Myocyte (in vitro differentiated cells): ENCODE measurements at places on chromosomes 1 and 21. TPM values are rescaled to one million over a fixed set of nuclear protein-coding genes. Genes with fewer than 3 reads are reported as not detected.
A peak's percentile ranks its signal among the peaks of the same experiment; 100 is the strongest.

GRCh38 chr1:76593141-76593540 lies 274.1 kb upstream of the ST6GALNAC5 start:
- DNase-seq = no peak

DNA sequence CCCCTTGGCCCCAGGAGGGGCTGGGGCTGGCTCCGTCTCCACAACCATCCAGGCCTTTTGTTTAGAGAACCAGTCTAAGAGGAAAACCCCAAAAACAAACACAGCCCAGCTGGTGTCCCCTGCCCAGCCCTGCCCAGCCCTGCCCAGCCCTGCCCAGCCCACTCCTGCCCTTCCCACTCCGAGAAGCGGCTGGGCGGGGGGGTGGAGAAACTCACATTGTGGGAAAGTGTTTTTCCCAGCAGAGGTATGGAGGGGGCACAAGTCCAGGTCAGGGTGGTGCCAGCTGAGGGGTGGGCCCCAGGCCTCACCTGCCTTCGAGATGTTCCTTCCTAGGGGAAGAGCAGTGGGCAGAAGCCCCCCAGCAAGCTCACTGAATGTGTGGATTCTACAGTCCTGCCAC lies 10.0 kb upstream of the FAM131C start:
- DNase-seq = no peak

RASSF5 gene
- total RNA-seq = 0.11 and 0.16 TPM in 2 replicates

DNA sequence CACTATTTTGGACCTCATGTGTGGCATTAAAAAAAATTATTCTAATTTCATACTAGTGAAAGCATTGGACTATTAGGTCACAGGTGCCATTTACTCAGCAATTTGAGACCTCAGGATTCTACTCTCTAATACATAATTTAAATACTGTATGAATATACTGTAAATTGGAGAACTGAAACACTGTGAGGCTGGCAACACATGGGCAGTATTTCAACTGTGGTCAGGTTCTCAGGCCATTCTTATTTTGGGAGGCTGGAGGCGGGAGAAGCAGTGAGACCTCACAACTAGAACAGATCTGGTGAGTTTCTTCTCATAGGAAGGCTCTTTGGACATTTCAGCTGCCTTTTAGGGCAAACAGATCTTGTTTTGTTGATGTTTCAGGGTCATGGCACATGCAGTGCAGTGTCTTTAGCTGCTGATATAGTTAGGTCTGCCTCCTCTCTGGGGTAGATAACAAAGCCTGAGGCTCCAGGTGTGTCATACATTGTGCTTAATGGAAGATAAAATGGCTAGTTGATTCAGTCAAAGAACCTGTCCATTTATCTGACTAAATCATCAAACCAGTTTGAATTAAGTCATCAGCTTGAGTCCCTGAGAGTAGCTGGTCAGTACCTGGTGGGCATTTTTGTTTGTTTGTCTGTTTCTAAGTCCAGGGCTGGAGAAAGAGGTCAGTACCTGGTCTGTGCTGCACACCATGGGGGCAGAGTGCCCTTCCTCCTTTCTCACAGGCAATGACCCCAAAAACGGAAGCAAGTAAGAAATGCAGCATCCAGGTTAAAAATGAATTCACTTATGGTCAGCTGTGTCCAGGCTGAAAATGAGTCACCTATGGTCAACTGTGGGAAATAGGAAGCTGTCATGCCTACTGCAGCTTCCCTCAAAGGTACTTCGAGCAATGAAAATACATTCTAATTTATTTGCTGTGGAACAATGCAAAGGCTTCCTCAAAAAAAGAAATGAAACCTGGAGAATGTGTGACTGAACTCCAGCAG lies 216.2 kb downstream of the SDCCAG8 start:
- peak; percentile 19 for DNase-seq

SEC16B gene
- total RNA-seq = 1.8 and 3.3 TPM in 2 replicates

GRCh38 chr1:192968323-192968722 lies 90.8 kb downstream of the UCHL5 start:
- DNase-seq = no peak

DNA sequence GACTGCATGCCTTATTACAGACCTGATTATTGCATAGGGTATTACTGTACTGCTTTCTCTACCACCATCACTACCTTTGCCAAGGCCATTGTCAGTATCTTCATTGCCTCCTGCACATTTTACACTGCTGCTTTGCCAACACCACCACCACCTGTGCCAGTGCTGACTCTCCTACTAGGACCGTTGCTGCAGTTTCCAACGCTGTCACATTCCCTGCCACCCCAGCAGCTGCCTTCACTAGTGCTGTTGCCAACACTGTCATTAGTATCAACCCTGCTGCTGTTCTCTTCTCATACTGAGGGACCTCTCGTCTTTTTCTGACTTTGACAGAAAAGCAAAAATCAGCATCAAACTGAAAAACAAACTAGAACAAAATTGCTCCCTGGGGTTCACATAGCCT lies 394.9 kb upstream of the B3GALT2 start:
- DNase-seq = peak; percentile 71

GRCh38 chr21:29256126-29256910 lies 42.4 kb upstream of the BACH1 start:
- DNase-seq = peak; percentile 42

TFF3 gene
- 0.83 and 3.1 TPM in 2 replicates for total RNA-seq

DNA sequence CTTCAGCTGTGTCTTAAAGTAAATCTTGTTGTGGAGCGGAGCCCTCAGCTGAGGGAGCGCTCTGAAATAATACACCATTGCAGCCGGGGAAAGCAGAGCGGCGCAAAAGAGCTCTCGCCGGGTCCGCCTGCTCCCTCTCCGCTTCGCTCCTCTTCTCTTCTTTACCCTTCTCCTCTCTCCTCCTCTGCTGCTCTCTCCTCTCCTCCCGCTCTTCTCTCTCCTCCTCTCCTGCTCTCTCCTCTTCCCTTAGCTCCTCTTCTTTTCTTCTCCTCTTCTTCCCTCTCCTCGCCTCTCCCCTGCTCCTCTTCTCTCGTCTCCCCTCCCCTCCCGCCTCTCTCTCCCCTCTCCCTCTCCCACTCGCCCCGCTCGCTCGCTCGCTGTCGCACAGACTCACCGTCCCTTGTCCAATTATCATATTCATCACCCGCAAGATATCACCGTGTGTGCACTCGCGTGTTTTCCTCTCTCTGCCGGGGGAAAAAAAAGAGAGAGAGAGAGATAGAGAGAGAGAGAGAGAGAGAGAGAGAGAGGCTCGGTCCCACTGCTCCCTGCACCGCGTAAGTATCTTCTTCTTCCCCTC lies at the start of gene PROX1:
TSS of gene PROX1 (plus strand) at position 47 of the 580 bp plus-strand sequence. CDS start 8,563 bp downstream, outside the sequence.
- peak; percentile 95 for DNase-seq

- DNase-seq = no peak
These were observed 81.6 kb upstream of the DISP3 start for GRCh38 chr1:11397151-11397901.

- DNase-seq = peak; percentile 26
These were observed 79.6 kb upstream of the AK4 start for GRCh38 chr1:65068202-65069010.

DNA sequence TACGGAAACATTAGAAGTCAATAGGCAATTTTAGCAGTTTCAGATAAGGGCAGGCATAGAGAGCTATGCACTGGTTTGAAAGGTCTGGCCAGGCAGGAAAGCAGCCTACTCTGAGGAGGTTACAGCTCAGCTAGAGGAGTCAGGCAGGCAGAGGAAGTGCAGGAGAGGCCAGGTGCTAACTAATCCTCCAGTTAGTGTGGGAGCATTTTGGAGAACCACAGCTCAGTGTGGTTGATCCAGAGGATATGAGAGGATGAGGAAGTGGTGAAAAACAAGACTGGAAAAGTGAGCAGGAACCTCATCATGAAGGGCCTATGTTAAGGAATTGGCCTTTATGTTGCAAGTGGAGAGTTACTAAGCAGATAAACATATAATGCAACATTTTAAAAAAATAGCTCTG lies 282.4 kb upstream of the SGIP1 start:
- peak; percentile 58 for DNase-seq

DNA sequence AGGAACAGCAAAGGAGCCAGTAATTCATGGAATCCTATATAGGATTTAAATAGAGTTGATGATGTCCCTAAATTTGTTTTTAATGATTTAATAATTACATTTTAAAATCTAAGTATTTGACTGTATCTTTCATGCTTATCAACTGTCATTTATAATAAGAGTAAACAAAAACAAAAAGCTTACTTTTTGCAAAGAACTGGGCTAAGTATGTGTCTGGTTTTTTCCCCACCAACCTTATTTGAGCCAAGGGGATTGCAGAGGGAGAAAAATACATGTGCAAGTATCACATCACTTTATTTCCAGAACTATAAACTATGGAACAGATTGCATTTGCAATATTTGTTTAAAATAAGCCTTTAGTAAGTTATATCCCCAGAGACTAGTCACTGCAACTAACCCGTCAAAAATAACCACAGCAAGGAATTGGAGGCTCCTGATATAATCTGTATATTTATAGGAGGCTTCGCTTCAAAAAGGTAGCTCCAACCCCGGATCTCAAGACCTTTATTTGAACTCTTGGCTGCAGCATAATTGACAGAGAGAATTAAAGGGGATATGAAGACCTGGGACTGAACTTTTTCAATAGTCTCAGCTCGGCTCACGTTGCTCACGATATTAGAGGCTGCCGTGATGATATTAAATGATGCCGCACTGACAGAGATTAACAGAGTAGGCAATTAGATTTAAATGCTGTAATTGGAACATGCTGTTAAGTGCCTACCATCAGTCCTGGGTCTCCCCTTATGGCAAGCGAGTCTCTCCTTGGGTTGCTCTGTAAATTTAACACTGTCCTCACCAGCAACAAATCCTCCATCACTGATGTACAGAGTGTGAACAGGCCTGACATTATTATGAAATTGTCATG lies 329.1 kb upstream of the NFIA start:
- no peak for DNase-seq

DNA sequence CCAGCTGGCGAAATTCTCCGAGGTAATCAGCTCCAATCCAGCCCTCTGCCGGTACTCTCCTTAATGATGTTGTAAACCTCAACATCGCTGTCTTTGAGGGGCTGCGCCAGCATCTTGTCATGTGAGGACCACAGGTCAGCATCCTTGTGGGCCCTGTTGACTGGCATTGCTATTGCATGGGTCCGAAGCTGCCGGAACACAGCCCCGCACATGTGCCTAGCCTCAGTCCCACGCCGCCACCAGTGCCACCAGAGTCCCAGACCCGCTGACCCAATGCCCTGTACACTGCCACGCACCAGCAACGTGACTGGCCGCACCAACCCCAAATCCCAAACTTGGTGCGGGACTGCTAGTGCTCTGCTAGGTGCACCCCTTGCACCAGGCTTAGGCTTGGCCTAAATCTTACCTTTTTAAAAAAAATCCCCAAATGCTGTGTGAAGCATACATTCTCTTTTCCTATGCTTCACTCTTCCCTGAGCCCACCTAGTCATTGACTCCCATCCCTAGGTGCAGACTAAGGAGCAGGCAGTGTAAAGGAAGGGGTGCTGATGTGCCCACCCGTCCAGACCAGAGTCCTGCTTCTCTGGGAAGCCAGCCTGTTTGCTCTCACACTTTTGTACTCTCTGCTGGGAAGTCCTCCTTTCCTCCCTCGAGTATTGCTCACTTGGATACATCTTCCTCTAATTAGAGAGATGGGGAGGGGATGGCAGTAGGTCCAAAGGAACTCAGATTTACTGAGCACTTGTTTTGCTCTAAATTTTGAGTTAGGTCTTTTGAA lies 81.9 kb upstream of the ARTN start:
- no peak for DNase-seq

GRCh38 chr21:42376338-42376982 lies 10.1 kb upstream of the TFF1 start:
- DNase-seq = no peak

- no peak for DNase-seq
These were observed 432 bp downstream of the AKT3 start for GRCh38 chr1:243849421-243850201.

GRCh38 chr1:54284781-54285529 lies 85.0 kb downstream of the MRPL37 start:
- no peak for DNase-seq

FMO2 gene
- not detected in 2 replicates for total RNA-seq

- DNase-seq = peak; percentile 54
These were observed 98.4 kb upstream of the GADD45A start for GRCh38 chr1:67586596-67586995.

DNA sequence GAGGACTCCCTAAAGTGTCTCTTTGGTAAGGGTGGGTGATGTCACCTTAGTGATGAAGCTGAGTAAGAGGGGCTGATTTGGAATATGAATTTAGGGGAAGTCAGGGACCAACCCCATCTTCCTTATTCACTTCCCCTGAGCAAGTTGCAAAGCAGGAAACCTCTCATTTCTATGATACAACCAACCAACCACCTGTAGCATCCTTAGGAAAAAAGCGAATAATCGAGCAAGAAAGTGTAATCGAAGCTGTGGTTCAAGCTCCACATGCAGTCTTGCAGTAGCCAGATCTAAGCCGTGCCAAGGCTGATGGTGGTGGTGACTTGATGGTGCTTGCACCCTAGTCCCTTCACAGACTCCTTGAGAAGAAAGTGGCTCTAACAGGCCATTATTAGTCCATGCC lies 3.2 kb downstream of the TEX35 start:
- no peak for DNase-seq

TNFRSF9 gene
- 0.05 TPM in 1 of 2 replicates, not detected in the other for total RNA-seq

- DNase-seq = no peak
These were observed 7.1 kb upstream of the ANKRD65 start for GRCh38 chr1:1428174-1428573.

DNA sequence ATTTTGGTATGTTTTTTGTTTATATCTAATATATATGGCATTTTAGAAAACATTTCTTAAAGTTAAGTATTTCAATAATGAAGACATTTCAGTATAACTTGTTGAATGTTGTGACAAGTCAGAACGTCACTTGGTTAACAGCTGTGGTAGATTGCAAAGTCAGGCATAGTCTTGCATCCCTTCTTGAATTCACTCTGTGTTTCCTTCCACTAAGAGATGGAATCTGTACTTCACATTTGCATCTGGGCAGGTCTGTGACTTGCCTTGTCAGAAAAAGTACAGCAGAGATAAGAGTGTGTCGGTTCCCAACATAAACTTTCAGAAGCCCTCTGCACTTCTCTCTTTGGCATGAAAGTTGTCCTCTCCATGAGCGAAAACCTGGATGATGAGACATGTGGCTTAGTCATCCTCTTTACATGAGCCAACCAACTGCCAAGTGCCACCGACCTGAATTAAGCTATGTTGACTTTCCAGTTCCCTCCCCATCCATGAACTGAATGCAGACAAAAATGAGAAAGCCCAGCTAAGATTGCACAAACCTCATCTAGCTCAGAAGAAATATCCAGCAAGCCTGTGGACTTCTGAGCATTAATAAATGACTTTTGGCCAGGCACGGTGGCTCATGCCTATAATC lies 1730.2 kb downstream of the MRPL39 start:
- no peak for DNase-seq

HES3 gene
- total RNA-seq = not detected in 2 replicates

DNA sequence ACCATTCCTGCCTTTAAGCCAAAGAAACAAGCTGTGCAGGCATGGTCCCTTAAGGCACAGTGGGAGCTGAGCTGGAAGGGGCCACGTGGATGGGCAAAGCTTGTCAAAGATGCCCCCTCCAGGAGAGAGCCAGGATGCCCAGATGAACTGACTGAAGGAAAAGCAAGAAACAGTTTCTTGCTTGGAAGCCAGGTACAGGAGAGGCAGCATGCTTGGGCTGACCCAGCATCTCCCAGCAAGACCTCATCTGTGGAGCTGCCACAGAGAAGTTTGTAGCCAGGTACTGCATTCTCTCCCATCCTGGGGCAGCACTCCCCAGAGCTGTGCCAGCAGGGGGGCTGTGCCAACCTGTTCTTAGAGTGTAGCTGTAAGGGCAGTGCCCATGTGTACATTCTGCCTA lies 1.3 kb upstream of the SLC50A1 start:
- no peak for DNase-seq

SAMD13 gene
- total RNA-seq = 0.70 and 0.99 TPM in 2 replicates
